ENCODE measurements at places on chromosomes 11 and 22. TPM values are rescaled to one million over a fixed set of nuclear protein-coding genes. Genes with fewer than 3 reads are reported as not detected.

SAA4 gene
- not detected for total RNA-seq

GSTP1 gene
- total RNA-seq: 472 TPM

KLHDC7B gene
- 5.8 TPM for total RNA-seq

NUP98 gene
- 88.4 TPM for total RNA-seq

TMPRSS13 gene
- total RNA-seq: 3.5 TPM

E2F8 gene
- 13.1 TPM for total RNA-seq

P2RY6 gene
- total RNA-seq: not detected

MUC5AC gene
- not detected for total RNA-seq
